LHCN-M2 (cell line): ENCODE measurements at places on chromosomes 4 and X.
A peak's percentile ranks its signal among the peaks of the same experiment; 100 is the strongest.

DNA sequence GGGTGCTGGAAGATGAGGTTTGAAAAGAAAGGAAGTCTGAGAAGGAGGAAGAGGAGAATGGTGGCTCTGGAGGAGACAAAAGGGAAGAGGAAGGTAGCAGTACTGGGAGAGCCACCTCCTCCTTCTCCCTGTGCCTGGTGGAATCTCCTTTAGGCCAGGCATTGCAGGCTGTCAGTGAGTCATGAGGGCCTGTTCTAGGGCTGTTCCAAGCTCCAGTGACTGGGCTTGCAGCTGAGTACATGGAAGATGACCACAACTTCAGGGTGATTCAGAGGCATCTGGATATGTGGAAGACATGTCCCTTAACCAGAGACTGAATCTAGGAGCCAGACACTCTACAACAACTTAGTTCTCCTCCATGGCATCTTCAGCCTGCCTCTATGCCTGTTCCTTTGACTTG, 107.8 kb downstream of the EFNB1 start:
- DNase-seq: peak; percentile 85

DNA sequence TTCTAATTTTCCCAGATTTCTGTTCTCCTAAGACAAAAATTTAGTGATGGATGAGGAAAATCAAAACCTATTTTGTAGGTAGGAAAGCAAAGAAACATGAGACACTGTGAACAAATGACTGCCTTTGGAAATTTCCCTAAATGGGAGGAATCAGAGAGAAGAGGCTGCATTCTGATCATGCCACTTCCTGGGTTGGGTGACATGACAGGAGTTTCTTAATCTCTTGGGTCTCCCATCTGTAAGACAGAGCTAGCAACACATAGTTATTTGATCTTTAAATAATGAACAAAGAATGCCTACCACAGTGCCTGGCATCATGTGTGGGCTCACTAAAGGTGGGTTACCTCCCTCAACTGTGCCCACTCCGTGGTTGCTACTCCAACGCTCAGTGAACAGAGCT, 57.1 kb downstream of the CCDC149 start:
- no peak for DNase-seq

GRCh38 chrX:38256019-38256418, 35.3 kb upstream of the SRPX start:
- DNase-seq: no peak

GRCh38 chr4:153228512-153229140, 24.4 kb downstream of the TRIM2 start:
- no peak for DNase-seq

DNA sequence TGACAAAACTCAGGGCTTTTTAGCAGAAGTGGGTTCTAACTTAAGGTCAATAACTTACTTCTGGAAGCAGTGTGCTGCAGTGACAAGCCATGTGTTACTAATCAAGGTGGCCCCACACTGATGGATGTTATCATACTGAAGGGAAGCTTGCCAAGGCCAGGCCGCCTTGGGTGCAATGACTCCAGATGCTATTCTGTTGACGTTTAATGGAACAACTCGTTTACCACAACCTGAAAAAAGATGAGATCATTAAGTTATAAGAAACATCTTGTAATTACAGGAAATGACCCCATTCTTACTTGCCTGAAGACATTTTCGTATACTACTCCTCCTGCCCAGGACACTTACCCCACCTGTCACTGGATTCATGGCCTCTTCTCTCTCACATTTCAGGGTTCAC, 38.9 kb upstream of the TMPRSS11D start:
- no peak for DNase-seq

DNA sequence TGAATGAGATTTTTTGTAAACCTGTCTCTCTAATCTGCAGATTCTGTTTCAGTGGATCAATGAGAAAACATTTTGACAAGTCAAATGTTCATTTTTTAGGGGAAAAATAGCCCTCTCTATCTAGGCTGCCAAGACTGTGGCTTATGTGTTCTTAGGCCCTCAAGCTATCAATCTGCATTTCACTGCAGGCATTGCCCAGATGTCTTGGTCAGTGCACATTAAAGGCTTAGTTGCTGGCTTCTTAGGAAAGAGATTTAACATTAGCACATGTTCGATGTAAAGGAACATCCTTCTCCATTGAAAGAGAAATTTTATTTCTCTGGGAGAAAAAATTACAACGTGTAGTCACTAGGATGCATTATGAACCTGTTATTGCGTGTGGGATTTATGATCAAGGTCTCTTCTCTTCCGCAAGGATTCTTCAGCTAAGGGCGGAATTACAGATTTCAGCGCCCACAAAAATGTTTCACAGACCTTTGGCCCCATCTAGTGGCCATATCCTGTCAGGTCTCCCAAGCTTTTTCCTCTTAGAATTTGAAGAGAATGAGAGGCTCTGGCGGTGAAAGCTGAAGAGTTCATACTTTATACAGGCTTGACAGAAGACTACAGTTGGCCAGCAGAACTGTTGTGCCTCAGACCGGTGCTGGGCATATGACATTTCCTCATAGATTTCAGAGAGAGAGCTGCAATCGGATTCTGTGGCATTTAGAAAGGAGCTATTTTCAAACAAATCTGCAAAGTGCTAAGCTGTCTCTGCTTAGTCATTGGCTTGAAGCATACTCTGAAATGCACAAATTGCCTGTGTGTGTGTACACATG, 144.6 kb upstream of the NOCT start:
- DNase-seq: peak; percentile 69
